Caco-2 (cell line): ENCODE measurements at places on chromosomes 16 and 17. TPM values are rescaled to one million over a fixed set of nuclear protein-coding genes. Genes with fewer than 3 reads are reported as not detected.

DNA sequence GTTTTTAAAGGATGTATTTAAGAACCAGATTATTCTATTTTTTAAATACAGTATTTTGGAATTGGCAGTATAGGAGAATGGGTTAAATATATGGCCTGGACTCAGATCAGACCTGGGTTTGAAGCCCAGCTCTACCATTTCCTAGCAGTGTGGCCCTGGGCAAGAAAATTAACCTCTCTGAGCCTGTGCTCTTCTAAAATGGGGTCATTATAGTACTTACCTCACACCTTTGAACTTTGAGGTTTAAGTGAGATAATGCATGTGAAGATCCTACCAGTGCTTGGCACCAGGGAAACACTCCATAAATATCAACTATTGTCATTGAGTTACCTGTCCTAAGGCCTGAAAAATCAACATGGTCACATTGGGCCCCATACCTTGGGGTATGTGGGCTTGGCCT, 93.4 kb upstream of the WSB1 start:
- H3K36me3 ChIP-seq = no peaks in the 10 kb centered on the region
- H3K27me3 ChIP-seq = no peaks in the 10 kb centered on the region
- DNase-seq = no peak
- H3K4me1 ChIP-seq = no peaks in the 10 kb centered on the region
- H3K4me3 ChIP-seq = no peak overlapping the region
- H3K27ac ChIP-seq = no peak overlapping the region

DNA sequence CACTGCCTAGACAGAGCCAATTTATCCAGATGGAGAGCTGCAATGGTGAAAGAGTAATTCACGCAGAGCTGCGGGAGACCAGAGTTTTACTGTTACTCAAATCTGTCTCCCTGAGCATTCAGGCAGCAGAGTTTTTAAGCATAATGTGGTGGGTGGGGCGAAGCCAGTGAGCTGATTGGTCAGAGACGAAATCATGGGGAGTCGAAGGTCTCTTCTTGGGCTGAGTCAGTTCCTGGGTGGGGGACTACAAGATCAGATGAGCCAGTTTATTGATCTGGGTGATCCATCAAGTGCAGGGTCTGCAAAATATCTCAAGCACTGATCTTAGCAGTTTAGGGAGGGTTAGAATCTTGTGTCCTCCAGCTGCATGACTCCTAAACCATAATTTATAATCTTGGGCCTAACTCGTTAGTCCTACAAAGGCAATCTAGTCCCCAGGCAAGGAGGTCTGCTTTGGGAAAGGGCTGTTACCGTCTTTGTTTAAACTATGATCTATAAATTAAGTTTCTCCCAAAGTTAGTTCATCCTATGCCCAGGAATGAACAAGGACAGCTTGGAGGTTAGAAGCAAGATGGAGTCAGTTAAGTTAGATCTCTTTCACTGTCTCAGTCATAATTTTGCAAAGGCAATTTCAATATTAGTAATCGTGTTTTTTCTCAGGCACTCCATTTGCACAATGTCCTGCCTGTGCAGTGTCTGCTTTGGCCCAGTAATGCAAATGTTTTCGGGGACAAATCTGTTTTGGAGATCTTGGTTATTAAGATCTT, 27.0 kb downstream of the PIGL start:
- DNase-seq = no peak
- peaks cover 8% of the 10 kb centered on the region; the same call in 1 of the 2 replicates for H3K4me1 ChIP-seq
- no peaks in the 10 kb centered on the region for H3K27me3 ChIP-seq
- H3K27ac ChIP-seq = no peak overlapping the region
- no peaks in the 10 kb centered on the region for H3K36me3 ChIP-seq

- no peak overlapping the region for H3K27ac ChIP-seq
- peaks cover 18% of the 10 kb centered on the region for H3K4me1 ChIP-seq
- H3K4me3 ChIP-seq = no peak overlapping the region
- DNase-seq = no peak
Measured at GRCh38 chr16:58448890-58449289, 51.1 kb upstream of the NDRG4 start.

GRCh38 chr16:5058476-5058875, 7.3 kb downstream of the C16orf89 start:
- H3K27me3 ChIP-seq = no peaks in the 10 kb centered on the region
- no peaks in the 10 kb centered on the region for H3K36me3 ChIP-seq
- no peak overlapping the region for H3K4me3 ChIP-seq
- no peaks in the 10 kb centered on the region for H3K4me1 ChIP-seq

DNA sequence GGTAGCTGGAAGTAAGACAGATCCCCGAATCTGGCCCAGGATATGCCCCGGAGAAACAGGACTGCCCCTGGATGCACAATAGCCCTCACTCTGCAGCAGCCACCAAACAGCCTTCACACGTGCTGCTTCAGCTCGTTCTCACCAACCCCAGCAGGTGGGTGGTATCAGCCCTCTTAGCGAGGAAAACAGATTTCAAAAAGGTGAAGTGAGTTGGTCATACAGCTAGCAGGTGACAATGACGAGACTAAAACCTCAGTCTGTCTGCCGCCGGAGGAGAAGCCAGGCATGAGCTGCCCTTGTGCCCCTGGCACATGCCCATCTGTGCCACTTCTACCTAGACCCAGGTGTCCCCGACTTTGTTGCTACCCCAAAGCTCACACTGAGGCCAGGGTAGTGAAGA, 92.4 kb downstream of the YPEL2 start:
- H3K27me3 ChIP-seq = no peaks in the 10 kb centered on the region
- no peaks in the 10 kb centered on the region for H3K36me3 ChIP-seq
- no peak for DNase-seq
- no peaks in the 10 kb centered on the region for H3K4me1 ChIP-seq
- no peak overlapping the region for H3K4me3 ChIP-seq
- peak overlapping the region; percentile 39 for H3K27ac ChIP-seq

The PARD6A gene
- 7.1 and 8.4 TPM in 2 replicates for total RNA-seq

The TEKT3 gene
- total RNA-seq = 0.43 TPM in 1 of 2 replicates, not detected in the other

The NKD1 gene
- total RNA-seq = 37.9 and 54.9 TPM in 2 replicates

- H3K4me3 ChIP-seq = no peak overlapping the region
- H3K4me1 ChIP-seq = no peaks in the 10 kb centered on the region
- no peaks in the 10 kb centered on the region for H3K27me3 ChIP-seq
- no peak for DNase-seq
- H3K27ac ChIP-seq = no peak overlapping the region
Measured at GRCh38 chr16:1561266-1561665, 27.8 kb downstream of the TMEM204 start.

- no peaks in the 10 kb centered on the region for H3K36me3 ChIP-seq
- no peaks in the 10 kb centered on the region for H3K4me1 ChIP-seq
- no peaks in the 10 kb centered on the region for H3K27me3 ChIP-seq
- H3K27ac ChIP-seq = no peak overlapping the region
- no peak for DNase-seq
Measured at GRCh38 chr16:57563487-57563750, 21.0 kb downstream of the ADGRG5 start.

DNA sequence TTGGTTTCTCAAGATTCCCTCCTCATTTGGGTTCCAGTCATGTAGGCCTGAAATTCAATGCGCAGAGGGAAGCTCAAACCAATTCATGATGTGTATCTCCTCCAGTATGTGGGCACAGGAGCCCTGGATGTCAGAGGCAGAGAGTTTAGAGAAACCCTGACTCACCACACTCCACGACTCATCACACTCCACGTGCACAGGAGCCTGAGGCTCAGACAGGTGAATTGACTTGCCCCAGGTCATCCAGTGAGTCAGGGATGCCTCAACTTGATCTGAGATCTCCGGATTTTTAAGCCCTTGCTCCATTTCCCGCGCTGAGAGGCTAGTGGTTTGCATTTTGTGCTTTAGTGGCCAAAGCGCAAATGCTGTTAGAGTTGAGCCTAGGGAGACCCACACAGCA, 183.9 kb downstream of the HAPSTR1 start:
- H3K27ac ChIP-seq = no peak overlapping the region
- no peak for DNase-seq
- H3K4me1 ChIP-seq = no peaks in the 10 kb centered on the region
- H3K27me3 ChIP-seq = no peaks in the 10 kb centered on the region
- H3K4me3 ChIP-seq = no peak overlapping the region
- H3K36me3 ChIP-seq = no peaks in the 10 kb centered on the region

DNA sequence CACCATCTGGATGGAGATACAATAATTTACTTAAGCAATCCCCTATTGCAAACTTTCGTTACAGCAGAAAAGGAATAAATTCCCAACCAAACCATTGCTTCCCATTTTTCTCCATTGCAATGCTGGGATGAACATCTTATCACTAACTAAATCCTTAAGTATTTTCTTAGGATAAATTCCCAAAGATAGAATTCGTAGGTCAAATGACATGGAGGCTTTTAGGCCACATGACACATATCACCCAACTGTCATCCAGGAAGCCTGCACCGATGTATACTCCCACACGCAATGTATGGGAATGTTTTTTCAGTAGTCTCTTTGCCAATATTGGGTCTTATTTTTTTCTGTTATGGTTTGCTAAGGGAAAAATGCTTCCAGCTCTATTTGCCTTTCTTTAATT, 1.6 kb upstream of the TLCD2 start:
- peak overlapping the region; percentile 95 for H3K27ac ChIP-seq
- H3K4me1 ChIP-seq = peaks cover 31% of the 10 kb centered on the region
- DNase-seq = no peak
- H3K36me3 ChIP-seq = peaks cover 5% of the 10 kb centered on the region

DNA sequence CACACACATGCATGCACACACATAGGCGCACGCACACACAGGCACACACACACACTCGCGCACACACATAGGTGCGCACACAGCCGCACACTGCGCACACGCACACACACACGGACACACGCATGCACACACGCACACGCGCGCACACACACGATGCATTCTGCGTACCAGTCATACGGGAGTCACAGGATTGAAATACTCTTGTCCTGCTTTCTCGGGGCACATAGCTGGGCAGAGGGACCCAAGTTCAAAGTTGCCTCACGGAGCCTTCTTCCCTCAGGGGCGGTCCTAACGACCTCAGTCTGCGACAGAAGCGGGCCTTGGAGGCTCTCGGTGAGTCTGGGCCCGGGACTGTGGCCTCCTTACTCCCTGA, 56.0 kb downstream of the MRM1 start:
- H3K36me3 ChIP-seq = no peaks in the 10 kb centered on the region
- no peaks in the 10 kb centered on the region for H3K4me1 ChIP-seq
- H3K27me3 ChIP-seq = peaks cover 1% of the 10 kb centered on the region; the same call in 1 of the 2 replicates
- no peak for DNase-seq

- no peaks in the 10 kb centered on the region for H3K4me1 ChIP-seq
- no peaks in the 10 kb centered on the region for H3K27me3 ChIP-seq
- H3K27ac ChIP-seq = no peak overlapping the region
- DNase-seq = no peak
- H3K36me3 ChIP-seq = no peaks in the 10 kb centered on the region
Measured at GRCh38 chr17:70716551-70716950, 547.2 kb downstream of the KCNJ2 start.

The C17orf50 gene
- not detected in 2 replicates for total RNA-seq

The ASPHD1 gene
- total RNA-seq = 13.2 and 14.7 TPM in 2 replicates

The KRTAP4-9 gene
- not detected in 2 replicates for total RNA-seq

DNA sequence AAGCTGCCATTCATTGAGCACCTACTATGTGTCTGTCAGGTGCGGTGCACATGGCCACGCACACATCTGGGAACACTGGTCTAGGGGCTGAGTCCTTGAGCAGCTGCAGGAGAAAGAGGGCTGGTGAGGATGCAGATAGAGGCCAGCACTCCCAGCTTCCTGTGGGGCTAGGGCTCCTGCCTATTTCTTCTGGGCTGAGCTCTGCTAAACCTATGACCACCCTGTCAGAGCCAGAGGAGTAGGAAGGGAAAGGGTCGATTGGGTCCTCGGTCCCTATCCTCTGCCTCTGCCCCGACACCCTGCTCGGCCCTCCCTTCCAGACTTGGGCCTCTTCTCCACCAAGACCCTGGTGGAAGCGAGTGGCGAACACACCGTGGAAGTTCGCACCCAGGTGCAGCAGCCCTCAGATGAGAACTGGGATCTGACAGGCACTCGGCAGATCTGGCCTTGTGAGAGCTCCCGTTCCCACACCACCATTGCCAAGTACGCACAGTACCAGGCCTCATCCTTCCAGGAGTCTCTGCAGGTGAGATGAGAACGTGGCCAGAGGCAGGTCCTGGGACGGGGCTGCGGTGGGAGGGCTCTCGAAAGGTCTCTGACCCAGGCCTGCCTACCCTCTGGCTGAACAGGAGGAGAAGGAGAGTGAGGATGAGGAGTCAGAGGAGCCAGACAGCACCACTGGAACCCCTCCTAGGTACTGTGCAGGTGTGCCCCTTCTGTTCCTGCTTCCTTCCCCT, 4.0 kb upstream of the TMEM88 start:
- H3K36me3 ChIP-seq = no peaks in the 10 kb centered on the region; the same call in none of the 2 replicates
- no peak overlapping the region for H3K27ac ChIP-seq
- no peaks in the 10 kb centered on the region for H3K27me3 ChIP-seq
- DNase-seq = no peak
- no peak overlapping the region for H3K4me3 ChIP-seq
- no peaks in the 10 kb centered on the region for H3K4me1 ChIP-seq
